ENCODE measurements at places on chromosomes 4 and X.

- no peak for DNase-seq
Observed at GRCh38 chr4:95124906-95125504, 367.2 kb downstream of the BMPR1B start.

DNA sequence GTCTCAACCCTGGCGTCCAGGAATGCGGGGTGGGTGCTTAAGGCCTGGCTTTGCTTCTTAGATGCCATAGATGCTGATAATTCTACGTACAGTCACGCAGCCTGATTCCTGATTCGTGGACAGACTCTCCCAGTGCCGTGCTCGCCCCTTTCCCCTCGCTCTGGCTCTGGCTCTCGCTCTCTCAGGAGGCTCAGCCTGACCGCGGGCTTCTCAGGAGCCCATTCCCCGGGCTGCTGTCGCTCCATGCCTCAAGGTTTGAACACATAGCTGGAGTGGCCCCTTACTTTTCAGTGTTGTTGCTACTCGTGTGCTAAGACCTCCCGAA is 59.2 kb upstream of the ZC4H2 start:
- peak; percentile 52 for DNase-seq

GRCh38 chr4:170887396-170887795 is 797.6 kb upstream of the AADAT start:
- DNase-seq, result no peak

GRCh38 chr4:167578906-167579305 is 344.6 kb upstream of the SPOCK3 start:
- no peak for DNase-seq

Measured in left forelimb (tissue), 1 donor.